KG1 (cell line): ENCODE measurements at places on chromosomes 1 and 21.

- no peak for DNase-seq
Observed at GRCh38 chr1:117674521-117675400, 68.9 kb downstream of the TENT5C start.

DNA sequence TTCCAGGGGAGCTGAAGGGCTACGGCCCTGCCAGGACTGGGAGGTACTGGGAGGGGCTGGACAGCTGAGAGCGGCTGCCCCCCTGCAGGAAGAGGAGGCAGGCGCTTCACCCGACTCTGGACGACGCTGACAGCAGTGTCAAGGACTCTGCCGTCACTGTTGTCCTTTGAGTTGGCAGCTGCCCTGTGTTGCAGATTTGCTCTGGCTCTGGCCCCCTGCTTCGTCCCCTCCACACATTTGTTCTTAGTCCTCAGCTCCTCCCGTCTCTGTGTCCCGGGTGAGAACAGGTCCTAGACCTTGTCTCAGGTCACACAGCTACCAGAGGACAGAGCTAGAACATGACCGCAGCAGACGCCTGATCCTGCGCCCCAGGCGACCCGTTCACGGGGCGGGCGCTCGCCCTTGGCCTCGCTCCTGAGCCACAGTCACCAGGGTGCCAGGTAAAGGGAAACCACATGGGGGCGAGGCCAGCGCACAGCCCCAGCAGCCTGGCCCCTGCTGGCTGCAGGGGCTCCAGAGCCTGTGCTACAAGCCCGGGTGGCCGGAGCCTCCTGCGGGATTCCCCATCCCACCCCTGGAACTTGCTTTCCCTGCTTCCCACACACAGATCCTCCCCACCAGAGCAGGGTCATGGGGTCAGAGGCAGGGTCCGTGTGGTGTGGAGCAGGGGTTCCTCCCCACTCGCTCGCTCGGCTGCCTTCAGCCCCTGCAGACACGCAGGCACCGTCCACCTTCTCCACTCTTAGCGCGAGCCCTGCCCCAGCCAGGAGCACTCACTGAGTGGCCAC, 10.7 kb upstream of the NPHP4 start:
- no peak for DNase-seq

- no peak for DNase-seq
Observed at GRCh38 chr1:2438038-2438437, 25.7 kb upstream of the PEX10 start.

DNA sequence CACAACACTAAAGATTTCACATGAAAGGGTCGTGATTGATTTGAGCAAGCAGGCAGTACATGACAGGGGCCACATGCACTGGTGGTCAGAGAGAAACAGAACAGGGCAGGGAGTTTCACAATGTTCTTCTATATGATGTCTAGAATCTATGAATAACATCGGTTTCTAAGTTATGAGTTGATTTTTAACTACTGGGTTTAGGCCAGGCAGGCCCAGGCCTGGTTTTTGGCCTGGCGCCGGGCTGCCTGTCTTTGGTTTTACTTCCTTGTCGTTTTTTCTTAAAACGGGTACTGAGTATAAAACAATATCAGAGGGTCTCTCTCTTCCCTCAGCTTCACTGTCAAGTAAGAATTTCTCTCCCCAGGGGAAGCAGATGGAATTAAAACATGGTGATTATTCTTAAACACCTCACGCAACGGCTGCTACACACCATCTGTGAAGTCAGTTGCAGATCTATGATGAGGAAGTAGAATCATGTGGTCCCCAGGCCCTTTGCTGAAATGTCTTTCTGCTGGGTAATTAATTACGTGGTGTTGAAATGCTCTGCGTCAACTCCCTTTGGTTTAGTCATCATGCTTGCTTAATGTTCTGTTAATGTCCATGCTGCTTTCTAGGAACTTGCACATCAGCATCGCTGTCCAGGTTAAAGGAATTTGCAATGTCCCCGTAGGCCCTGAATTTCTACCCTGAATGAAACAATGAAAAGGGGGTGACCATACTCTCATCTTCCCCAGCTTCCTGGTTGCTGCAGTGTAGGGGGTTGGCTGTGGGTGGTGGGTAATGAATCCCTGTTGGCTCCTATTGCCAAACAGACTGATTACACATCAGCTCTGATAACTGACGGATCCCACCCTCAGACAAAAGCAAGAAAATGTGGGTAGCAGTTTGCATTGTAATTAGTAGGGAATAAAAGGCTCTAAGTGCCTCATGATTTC, 70.3 kb downstream of the SERINC2 start:
- peak; percentile 62 for DNase-seq

- no peak for DNase-seq
Observed at GRCh38 chr1:81635816-81636215, 164.9 kb upstream of the ADGRL2 start.
